Tibial nerve (tissue), 4 donors: ENCODE measurements at places on chromosomes 1 and 21. TPM values are rescaled to one million over a fixed set of nuclear protein-coding genes. Genes with fewer than 3 reads are reported as not detected.

DNA sequence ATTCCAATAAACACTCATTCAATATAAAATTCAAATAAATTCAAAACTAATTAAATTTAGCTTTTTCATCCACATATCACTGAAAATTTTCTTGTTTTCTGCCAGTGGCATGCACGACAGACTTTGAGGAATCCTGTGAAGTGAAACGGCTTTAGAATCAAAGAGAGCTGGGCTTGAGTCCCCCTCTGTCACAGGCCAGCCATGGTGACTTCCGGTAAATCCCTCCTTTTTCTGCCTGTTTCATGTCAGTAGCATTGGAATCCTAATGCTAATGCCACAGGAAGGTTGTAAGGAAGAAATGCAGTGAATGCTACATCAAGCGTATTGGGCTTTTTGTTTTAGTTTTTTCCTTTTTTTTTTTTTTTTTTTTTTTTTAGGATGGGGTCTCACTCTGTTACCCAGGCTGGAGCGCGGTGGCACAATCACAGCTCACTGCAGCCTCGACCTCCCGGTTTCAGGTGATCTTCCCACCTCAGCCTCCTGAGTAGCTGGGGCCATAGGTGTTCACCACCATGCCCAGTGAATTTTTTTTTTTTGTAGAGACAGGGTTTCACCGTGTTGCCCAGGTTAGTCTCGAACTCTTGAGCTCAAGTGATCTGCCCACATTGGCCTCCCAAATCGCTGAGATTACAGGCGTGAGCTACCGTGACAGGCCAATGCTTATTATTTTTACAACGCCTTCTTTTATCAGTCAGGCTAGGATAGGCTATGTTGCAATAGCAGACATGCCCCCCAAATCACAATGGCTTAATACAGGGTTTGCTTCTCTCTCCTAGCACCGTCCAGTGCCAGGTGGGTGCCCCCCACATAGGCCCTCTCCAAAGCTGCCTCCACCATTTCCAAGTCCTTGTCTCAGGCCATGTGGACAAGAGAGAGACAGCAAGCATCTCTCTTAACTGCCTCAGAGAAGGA is 3.6 kb upstream of the MATN1 start:
- H3K27me3 ChIP-seq = no peaks in the 10 kb centered on the region
- H3K4me3 ChIP-seq = no peak overlapping the region
- no peak for DNase-seq
- H3K36me3 ChIP-seq = no peaks in the 10 kb centered on the region

DNA sequence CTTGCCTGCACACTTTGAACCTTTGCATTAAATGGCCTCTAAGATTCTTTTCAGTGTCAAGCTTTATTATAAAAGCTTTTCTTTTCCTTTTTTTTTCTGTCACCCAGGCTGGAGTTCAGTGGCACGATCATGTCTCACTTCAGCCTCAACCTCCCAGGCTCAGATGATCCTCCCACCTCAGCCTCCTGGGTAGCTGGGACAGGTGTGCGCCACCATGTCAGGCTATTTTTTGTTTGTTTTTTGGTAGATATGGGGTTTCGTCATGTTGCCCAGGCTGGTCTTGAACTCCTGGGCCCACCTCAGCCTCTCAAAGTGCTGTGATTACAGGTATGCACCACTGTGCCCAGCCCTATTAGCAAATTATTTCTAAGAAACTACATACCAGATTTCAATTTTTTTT is 52.9 kb downstream of the GADD45A start:
- no peaks in the 10 kb centered on the region for H3K36me3 ChIP-seq
- no peak overlapping the region for H3K4me3 ChIP-seq
- DNase-seq = no peak
- no peaks in the 10 kb centered on the region for H3K27me3 ChIP-seq
- no peak overlapping the region for H3K27ac ChIP-seq

DNA sequence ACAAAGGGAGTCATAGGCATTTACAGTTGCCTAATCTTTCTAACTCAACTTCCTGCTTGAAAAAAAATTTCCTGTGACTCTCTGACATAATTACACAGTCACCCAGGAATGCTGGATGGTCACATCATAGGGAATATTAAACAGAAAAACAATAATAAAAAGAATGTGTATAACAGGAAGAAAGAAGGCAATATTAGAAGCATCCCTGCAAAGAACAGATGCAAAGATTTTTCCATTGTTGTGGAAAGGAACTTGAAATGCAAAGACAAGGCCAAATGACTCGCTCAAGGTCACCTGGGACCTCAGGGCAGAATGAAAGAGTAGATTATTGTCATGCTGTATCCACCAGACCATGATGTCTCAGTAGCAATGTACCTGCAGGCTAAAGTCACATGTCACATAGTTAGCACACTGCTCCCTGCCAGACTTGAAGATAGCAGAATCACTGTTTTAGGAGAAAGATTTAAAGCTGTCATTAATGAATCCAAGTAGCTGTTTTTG is 184.3 kb downstream of the CYYR1 start:
- no peak overlapping the region for H3K4me3 ChIP-seq
- H3K36me3 ChIP-seq = no peaks in the 10 kb centered on the region
- H3K27me3 ChIP-seq = no peaks in the 10 kb centered on the region
- H3K27ac ChIP-seq = no peak overlapping the region
- no peaks in the 10 kb centered on the region for H3K4me1 ChIP-seq

GRCh38 chr1:223331301-223331700 is 32.7 kb downstream of the SUSD4 start:
- H3K27me3 ChIP-seq = no peaks in the 10 kb centered on the region
- no peaks in the 10 kb centered on the region for H3K4me1 ChIP-seq
- H3K4me3 ChIP-seq = no peak overlapping the region
- no peak for DNase-seq
- H3K27ac ChIP-seq = no peak overlapping the region

DNA sequence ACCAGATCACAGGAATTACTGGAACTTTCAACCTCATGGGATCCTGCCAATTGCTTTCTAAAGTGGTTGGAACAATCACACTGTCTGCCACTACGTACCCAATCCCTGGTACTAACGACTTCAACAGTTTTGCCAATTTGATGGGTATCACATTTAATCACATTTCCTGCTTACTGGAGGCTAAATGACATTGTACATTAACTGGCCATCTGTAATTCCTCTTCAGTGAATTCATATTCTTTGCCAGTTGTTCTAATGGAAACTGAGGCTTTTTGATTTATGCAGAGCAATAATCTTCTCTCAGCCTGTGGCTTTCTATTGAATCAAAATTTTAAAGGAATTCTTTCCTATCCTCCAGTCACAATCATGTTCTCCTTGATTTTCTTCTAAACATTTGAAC is 38.2 kb downstream of the LGALS8 start:
- H3K4me3 ChIP-seq = no peak overlapping the region
- peaks cover 32% of the 10 kb centered on the region for H3K36me3 ChIP-seq
- no peaks in the 10 kb centered on the region for H3K4me1 ChIP-seq
- no peak overlapping the region for H3K27ac ChIP-seq

- H3K4me3 ChIP-seq = no peak overlapping the region
- no peak overlapping the region for H3K27ac ChIP-seq
- no peaks in the 10 kb centered on the region for H3K27me3 ChIP-seq
- no peaks in the 10 kb centered on the region for H3K36me3 ChIP-seq
- DNase-seq = no peak
- H3K4me1 ChIP-seq = no peaks in the 10 kb centered on the region
Observed at GRCh38 chr1:98523256-98523655, 138.3 kb upstream of the SNX7 start.

DNA sequence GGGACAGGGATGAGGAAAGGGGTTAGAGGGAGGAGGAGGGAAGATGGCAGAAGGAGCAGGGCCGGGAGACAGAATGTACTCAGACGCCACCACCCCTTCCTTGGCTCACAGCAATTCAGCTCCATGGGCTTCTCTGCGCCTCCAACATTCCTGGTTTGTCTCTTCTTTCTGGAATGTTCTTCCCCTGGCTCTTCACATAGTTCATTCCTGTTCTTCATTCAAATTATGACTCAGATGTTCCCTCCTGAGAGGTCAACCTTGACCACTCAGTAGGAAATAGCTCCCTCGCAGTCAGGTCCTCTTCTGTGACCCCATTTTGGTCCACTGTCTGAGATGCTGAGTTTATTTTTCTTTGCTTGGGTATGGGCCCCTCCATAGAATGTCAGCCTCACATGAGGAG is 203.2 kb downstream of the C1orf94 start:
- H3K27ac ChIP-seq = no peak overlapping the region
- no peaks in the 10 kb centered on the region for H3K4me1 ChIP-seq
- H3K27me3 ChIP-seq = no peaks in the 10 kb centered on the region
- DNase-seq = no peak
- H3K4me3 ChIP-seq = no peak overlapping the region

GRCh38 chr1:223758734-223759133 is 46.4 kb downstream of the CAPN2 start:
- H3K36me3 ChIP-seq = peaks cover 2% of the 10 kb centered on the region
- H3K4me1 ChIP-seq = no peaks in the 10 kb centered on the region
- H3K27me3 ChIP-seq = no peaks in the 10 kb centered on the region
- no peak overlapping the region for H3K4me3 ChIP-seq
- H3K27ac ChIP-seq = no peak overlapping the region
- no peak for DNase-seq

DNA sequence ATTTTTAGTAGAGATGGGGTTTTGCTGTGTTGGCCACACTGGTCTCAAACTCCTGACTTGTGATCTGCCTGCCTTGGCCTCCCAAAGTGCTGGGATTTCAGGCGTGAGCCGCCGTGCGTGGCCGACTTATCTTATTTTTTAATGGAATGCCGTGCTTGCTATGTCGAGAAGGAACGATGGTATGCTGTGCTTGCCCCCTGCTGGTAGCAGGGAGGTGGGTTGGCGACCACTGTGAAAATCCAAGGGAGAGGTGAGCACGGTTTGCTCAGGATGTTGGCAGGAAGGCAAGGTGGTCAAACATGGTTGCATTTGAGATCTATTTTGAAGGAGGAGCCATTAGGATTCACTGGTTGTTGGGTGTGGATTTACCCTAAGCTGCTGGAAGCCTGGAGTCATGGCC is 45.8 kb upstream of the RCC2 start:
- H3K27ac ChIP-seq = no peak overlapping the region
- no peak for DNase-seq
- no peaks in the 10 kb centered on the region for H3K27me3 ChIP-seq
- no peaks in the 10 kb centered on the region for H3K36me3 ChIP-seq
- H3K4me3 ChIP-seq = no peak overlapping the region
- peaks cover 14% of the 10 kb centered on the region for H3K4me1 ChIP-seq

DNA sequence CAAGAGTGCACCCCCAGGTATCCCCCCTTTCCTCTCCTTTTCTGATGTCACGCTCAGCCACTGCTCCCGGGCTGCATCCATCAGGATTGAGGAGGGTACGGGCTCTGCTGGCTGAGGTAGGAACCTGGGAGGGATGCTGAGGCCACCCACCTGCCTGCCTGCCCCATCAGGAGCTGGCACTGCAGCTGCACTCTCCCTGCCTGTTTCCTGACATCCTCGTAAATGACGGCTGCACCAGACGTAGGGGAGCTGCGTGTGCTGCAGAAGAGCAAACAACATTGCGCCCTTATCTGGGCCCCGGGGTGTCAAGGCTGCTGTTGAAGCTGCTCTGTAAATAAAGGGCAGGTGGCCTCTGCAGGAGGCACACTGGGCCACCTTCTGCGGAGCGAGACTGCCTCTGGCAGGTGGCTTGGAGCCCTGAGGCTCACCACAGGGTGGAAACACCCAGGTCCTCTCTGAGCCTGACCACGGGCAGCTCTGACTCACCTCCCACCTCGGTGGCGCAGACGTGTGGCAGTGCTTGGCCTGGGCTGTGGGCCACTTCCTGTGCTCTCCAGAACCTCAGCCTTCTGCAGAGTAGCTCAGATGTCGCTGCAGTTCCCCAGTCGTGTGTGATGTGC is 30.9 kb downstream of the SNAP47 start:
- H3K36me3 ChIP-seq = no peaks in the 10 kb centered on the region
- H3K4me1 ChIP-seq = no peaks in the 10 kb centered on the region
- H3K27me3 ChIP-seq = no peaks in the 10 kb centered on the region
- H3K27ac ChIP-seq = no peak overlapping the region
- no peak for DNase-seq
- no peak overlapping the region for H3K4me3 ChIP-seq

DNA sequence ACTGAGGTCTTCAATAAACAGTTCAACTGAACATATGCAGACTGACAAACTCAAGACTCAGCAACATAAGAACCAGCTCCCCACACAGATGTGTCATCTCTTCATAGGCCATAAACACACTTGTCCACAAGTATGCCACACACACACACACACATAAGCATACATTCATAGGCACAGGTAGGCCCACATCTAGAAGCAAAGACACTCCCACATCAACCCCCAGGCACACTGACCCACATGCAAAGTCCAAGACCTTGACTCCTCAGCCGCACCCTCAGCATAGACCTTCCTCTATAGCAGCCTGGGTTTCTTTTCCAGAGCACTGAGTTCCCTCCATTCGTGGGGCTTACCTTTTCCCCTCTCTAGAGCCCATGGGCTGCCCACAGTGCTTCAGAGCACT is 1.4 kb downstream of the LAD1 start:
- H3K27ac ChIP-seq = no peak overlapping the region
- H3K36me3 ChIP-seq = no peaks in the 10 kb centered on the region
- peaks cover 27% of the 10 kb centered on the region for H3K27me3 ChIP-seq
- no peak overlapping the region for H3K4me3 ChIP-seq

DNA sequence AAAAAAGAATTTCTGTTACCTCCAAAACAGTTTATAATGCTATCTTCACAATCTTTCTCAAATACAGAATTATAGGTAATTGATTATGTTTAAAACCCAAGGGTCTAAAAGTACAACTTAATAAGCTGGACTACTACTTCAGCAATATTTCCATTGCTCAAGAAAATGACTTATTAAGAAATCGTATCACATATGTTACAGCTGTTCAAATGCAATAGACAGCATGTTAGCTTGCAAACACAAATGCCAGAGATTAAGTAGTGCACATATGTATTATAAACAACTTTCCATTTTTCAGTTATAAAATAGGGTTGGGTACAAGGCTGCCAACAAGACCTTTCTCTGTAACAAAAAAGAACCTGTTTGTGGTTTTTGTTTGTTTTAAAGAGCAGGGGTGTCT is 211.0 kb upstream of the DMRTA2 start:
- H3K36me3 ChIP-seq = no peaks in the 10 kb centered on the region
- no peak for DNase-seq
- H3K4me1 ChIP-seq = no peaks in the 10 kb centered on the region

The COL24A1 gene
- 1.0 TPM for total RNA-seq

The AGMAT gene
- total RNA-seq = not detected

The LRRN2 gene
- total RNA-seq = 22.9 TPM

The SPATA45 gene
- total RNA-seq = not detected

The ZNF124 gene
- 11.1 TPM for total RNA-seq
